ENCODE measurements at places on chromosomes 16 and 17.

DNA sequence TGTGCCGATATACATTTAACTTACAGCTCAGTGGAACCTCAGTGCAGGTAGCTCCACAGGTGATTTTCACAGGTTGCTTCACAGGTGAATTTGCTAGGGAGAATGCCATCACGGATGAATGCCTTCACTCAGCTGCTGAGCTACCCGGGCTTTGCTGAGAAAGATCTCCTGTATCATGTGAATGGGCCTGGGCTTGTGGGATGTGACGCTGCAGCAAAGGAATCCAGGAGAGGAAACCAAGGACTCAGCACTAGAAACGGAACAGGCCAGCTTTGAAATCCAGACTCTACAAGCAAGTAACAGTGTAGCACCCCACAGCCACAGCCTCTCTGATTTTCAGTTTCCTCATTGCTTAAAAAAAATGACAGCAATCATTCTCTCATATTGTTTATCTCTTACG lies 271.4 kb upstream of the MAF start:
- no peak for DNase-seq

GRCh38 chr16:67428146-67428731 lies 2.7 kb upstream of the HSD11B2 start:
- peak; percentile 71 for DNase-seq

DNA sequence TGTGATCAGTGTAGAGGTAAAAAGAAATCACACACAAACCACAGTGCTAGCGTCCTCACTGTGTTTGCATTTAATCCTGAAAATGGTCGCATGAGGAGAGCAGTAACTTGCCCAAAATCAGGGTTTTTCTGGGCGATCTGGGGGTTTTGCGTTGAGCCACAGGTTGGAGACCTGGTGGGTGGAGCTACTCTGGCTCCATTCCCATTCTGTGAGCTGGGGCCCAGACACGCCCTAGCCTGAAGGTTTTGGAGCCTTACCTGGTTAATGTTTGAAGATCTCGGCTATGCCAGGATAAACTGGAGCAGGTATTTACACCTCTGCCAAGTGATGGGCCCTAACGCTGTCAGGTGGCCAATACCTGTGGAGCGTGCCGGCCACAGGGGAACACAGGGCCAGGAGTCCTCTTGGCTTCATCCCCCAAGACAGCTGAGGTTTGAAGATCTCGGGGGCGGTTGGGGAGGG lies 48.4 kb downstream of the MPRIP start:
- no peak for DNase-seq

DNA sequence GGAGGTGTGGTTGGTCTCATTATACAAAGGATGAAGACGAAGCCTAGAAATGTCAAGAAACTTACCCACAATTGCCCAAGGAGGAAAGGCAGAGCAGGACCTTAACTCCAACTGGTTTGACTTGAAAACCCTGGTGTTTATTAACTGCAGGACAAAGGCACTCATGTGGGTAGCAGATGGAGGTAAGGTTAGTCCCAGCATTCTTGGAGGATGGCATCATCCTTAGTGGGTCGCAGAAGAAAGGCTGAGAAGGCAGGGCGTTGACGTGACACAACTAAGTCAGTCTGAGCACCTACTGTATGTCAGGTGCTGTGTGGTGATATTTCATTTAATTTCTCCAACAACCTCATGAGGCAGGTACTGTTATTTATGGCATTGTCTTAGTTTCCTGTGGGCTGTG lies 101.3 kb downstream of the HAPSTR1 start:
- DNase-seq, result no peak

DNA sequence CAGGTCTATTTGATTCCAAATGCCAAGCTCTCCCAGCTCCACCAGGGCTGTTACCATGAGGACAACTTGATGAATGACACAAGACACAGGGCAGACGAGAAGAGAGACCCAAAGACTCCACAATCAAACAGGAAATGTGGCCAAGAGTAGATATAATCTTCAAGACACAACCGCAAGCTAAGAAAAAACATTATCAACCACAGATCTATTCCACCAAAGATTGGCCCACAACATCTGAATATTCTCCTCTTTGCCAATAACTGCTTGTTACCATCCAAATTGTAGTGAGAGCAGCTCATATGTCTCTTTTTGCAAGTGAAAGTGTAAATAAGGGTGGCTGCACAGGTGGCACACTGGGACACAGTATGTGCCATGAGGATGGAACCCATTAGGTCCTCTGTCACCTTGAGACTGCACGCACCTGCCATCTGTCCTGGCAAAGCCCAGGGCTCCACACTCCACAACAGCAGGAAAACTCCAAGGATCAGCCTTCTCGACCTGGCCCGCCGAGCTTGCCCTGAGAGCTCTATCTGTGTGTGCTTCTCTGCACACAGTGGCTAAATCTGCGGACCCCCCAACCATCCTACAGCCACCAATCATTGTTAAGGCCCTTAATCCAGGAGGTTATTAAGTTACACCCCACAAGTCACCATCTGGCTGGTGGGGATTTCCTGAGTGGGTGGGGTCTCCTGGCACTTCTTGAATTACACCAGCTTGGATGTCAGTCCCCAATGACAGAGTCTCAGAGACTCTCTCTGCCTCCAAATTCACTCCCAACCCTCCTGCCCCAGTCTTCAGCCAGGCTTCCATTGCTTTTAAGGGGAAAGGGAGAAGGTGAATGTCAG lies 50.5 kb downstream of the DYNLRB2 start:
- no peak for DNase-seq

GRCh38 chr16:31187808-31188189 lies 7.9 kb downstream of the FUS start:
- no peak for DNase-seq

- no peak for DNase-seq
Observed at GRCh38 chr16:26133416-26134093, 441.8 kb downstream of the HS3ST4 start.

GRCh38 chr16:85614338-85615013 lies 1.4 kb downstream of the GSE1 start:
- no peak for DNase-seq

- no peak for DNase-seq
Observed at GRCh38 chr16:10877472-10877946, 507 bp downstream of the CIITA start.

- DNase-seq, result no peak
Observed at GRCh38 chr16:87966064-87966645, 14.9 kb downstream of the BANP start.

DNA sequence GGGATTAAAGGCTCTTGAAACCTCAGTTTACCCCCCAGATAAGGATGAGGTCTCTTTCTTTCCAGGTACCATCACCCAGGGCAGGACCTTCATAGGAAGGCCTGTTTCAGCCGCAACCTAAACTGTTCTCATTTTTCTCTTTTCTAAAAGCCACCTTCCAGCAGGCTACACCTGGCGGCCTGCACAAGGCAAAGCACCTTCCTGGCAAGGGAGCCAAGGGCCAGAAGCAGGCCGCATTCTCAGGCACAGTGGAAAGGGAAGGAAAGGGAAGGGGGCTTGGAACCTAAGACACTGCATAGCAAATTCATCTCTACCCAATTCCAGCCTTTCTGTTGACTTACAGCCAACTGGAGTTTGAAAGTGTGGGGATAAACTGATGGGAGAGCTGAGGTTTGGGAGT lies 8.9 kb upstream of the NDEL1 start:
- DNase-seq, result no peak

- no peak for DNase-seq
Observed at GRCh38 chr17:49887086-49887743, 39.3 kb upstream of the TAC4 start.

- DNase-seq, result no peak
Observed at GRCh38 chr17:64938925-64939474, 19.7 kb upstream of the LRRC37A3 start.

DNA sequence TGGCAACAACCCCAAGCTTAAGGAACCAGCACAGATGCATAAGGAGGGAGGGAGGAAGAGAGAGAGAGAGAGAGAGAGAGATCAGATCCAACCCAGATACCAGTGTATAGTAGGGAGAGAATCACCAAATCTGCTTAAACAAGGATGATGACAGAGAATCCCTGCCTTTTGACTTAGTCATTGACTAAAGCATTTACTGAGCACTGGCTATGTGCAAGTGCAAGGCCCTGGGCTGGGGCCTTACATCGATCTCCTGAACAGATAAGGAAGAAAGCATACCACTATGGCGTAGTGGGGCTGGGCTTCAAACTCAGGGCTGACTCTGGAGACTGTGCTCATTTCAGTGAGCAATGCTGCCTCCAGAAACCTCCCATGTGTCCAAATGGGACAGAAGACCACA lies 15.8 kb downstream of the TSNAXIP1 start:
- no peak for DNase-seq

DNA sequence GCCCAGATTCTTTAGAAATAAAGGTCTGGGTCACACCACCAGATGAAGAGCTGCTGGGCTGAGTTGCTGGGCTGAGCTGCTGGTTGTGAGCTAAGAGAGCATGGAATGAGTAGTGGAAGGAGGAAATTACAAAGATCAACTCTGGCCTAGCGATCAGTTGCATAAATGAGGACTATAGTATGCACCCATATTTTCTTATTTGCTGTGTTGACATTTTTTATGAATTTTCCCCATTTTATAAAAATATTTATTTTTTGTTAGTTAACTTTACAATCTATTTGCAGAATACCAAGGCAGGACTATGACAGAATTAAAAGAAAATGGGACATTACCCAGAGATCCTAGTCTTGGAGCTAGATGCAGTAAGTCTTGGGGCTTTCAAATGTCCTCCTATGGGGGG lies 23.6 kb upstream of the SLC13A2 start:
- DNase-seq, result no peak

GRCh38 chr16:50668368-50669008 lies 12.6 kb downstream of the SNX20 start:
- no peak for DNase-seq

DNA sequence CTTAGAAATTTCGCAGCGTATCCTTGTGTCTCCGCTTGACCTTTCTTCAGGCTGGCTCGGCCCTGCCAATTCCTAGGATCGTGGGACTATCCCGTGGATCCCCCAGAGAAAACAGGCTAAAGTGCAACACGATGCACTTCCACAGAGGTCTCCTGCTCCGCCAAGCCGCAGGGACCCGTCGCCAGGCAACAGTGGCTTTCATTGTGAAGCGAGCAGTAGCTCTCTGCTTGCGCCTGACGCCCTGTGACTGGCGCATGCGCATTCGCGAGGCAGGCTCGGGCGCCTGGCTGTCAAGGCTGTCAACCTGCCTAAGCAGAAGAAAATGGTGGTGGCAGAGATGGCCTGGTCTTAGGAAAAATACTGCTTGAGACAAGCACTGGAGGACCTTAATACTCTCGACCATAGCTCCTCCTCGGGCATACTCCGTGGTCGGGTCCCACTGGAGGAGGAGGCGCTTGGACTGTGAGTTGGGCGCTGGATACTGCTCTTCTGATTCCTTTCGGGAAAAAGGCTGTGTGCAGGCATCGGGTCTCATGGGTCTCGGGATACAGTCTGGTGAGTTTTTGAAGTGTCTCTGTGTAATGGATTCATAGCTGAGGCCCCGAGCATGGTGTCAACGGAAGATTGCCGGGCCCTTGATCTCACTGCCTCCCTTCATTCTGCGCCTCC lies 2336.1 kb downstream of the TP53TG3F start:
- DNase-seq, result peak; percentile 36

DNA sequence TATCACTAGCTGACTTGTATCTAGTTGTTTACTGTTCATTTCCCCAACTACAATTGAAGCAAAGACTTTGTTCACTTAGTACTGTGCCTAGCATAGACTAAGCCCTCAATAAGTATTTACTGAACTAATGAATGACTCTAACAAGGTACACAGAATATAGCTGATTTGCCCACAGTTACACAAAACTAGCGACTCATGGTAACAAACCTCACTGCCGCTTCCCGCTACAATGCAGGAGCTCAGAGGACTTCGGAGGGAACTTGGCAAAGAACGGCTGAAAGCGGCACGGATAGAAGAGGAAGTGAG lies 524 bp downstream of the EFTUD2 start:
- no peak for DNase-seq

DNA sequence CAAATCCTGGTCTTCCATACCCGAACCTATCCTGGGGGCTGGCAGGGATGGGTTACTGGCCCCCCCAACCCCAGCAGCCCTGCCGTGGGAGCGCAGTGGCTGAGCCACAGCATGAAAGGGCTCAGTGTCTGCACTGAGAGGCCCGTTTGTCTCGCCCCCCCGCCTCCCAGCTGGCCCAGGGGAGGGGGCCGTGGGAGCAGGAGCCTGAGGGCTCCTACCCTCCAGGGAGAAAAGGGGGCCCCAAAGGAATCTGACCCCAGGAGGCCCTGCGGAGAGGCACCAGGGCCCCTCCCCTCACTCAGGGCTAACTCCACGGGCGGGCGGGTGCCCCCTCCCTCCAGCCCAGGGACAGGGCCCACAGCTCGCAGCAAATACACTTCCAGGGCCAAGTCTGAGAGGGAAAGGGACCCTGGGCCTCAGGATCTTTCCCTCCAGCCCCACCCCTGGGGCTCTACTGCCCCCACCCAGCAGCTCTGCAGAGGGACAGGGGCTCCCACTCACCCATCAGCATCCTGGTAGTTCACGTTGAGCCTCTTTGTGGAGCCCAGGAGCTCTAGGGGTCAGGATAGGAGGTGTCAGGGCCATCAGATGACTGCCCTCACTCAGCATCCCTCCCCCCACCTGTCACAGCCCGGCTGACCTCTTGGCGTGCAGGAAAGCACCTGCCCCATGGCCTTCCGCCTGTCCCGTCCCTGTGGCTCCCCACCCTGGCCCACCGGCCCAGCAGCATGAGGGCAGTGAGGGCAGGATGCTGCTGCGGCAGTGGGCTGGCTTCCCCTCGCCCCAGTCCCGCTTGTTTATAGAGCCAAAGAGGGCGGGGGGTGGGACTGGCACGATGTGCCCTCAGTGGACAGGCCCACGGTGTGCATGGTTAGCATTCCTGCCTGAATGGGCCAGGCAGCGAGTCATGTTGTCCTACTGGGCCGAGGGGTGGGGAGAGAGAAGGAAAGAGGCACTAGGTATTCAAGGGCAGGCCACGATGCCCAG lies 7.3 kb downstream of the CASKIN2 start:
- no peak for DNase-seq

GRCh38 chr17:51046514-51047384 lies 73.9 kb downstream of the SPAG9 start:
- DNase-seq, result peak; percentile 95

DNA sequence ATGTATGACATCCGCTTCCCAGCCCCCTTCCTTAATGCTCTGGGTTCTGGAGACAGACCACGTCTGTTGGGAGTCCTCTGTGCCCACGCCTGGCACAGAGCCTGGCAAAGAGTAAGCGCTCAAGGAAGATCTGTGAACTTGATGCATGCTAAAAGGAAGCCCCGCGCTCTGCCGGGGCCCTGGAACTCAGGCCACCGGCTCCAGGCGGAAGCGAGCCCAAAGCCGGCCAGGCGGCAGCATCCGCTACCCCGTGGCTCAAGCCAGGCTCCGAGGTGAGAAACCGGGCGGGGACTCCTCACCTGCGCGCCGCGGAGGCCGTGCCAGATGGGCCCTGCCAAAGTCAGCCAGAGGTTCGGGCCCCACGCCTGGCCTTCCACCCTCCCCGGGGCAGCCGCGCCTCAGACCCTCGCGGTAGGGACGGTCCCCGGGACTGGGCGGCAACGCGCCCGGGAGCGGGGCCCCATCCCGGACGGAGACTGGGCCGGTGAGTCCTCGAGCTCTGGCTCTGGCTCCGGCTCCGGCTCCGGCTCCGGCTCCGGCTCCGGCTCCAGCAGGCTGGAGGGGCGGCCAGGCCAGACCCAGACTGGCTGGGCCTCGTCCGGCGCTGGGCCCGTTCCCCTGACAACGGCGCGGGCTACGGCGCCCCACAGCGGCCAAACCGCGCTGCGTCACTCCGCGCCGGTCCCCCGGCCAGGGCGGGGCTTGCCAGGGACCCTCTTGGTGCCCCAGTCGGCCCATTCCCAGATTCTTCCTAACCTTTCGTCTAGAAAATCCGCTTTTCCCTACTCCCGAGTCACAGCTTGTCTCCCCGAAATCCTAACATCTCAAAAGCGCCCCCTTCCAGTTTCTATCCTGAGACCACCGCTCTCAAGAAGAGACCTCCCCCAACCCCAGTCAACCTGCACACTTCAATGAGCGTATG lies at the start of gene ZDHHC1:
TSS of gene ZDHHC1 (minus strand) at position 606 of the 922 bp plus-strand sequence. CDS start 8,702 bp downstream, outside the sequence.
- DNase-seq, result no peak

- DNase-seq, result no peak
Observed at GRCh38 chr16:81707411-81708265, 71.5 kb upstream of the PLCG2 start.

Measured in COR-L47 (cell line).